ENCODE measurements at places on chromosomes 4 and X.

- DNase-seq, result no peak
Observed at GRCh38 chr4:4423706-4424498, 37.0 kb downstream of the NSG1 start.

- no peak for DNase-seq
Observed at GRCh38 chr4:84286048-84286447, 213.0 kb downstream of the NKX6-1 start.

GRCh38 chrX:109890910-109891502, 111.9 kb upstream of the TMEM164 start:
- peak; percentile 72 for DNase-seq

DNA sequence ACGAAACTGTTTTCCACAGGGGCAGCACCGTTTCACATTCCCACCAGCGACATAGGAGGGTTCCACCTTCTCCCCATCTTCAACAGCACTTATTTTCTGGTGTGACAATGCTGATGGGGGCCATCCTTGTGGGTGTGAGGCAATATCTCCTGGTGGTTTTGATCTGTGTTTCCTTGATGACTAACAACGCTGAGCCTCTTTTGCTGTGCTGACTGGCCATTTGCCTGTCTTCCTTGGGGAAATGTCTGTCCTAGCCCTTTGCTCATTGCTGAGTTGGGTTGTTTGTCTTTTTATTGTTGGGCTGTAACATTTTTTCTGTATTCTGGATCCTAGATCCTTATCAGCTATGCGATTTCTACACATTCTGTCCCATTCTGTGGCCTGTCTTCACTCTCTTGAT, 33.7 kb downstream of the ATP2B3 start:
- peak; percentile 49 for DNase-seq

- DNase-seq, result no peak
Observed at GRCh38 chrX:7073336-7073735, 74.2 kb upstream of the STS start.

GRCh38 chrX:101391831-101392230, 1.0 kb downstream of the RPL36A start:
- no peak for DNase-seq

DNA sequence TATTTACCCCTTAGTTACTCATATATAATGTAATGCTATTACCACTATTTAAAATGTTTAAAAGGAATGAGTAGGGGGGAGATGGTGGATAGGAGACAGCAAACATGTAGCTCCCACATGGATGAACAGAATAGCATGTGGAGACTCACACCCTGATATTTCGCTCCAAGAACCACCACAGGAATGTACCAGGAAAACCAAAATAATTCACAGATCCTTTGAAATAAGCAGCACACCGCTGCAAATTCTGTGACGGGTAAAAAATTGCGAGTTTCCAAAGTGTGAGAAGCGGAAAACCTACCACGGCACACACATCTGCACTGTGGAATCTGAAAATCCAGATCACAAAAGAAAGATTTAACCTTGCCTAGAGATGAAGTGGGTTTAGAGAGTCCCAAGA, 428.2 kb downstream of the TLL1 start:
- no peak for DNase-seq

GRCh38 chr4:14835708-14836425, 166.4 kb upstream of the CPEB2 start:
- DNase-seq, result no peak

GRCh38 chr4:75514949-75515612, 808 bp downstream of the THAP6 start:
- DNase-seq, result peak; percentile 9

DNA sequence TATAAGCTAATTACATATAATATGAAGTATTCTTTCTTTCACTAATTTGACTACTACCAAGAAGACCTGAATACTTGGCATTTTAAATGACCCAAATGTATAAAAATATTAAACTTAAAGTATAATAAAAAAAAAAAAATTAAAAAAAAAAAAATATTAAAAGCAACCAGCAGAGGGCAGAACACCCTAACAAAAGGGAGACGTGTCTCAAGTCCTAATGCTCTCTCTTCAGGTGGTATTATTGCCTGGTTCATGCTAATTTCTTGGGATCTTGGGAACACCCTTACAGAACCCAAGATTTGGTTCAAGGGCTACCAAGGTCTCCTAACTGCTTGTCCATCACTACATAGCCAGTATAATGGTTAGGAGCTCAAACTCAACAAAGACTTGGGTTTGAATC, 754.8 kb downstream of the RAB28 start:
- peak; percentile 48 for DNase-seq

DNA sequence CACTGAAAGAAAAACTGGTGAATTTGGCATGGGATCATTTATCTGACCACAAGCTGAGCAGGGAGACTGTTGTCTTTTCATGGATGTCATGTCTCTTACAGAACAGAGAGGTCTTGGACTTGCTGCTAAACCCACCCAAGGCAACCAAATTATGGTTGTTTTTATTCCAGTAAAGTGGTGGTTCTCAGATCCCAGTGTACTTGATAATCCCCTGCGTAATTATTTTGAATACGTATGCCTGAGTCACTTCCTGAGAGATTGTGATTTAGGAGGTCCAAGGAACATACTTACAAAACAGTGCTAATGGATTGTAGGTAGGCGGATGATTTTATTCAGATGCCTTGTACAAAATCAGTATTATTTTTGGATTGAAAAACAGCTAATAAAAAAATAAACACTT, 585.6 kb downstream of the IL1RAPL1 start:
- DNase-seq, result no peak

GRCh38 chr4:104420766-104421165, 73.9 kb downstream of the CXXC4 start:
- DNase-seq, result no peak

GRCh38 chr4:5474756-5475155, 233.6 kb downstream of the EVC2 start:
- DNase-seq, result no peak

- no peak for DNase-seq
Observed at GRCh38 chrX:19728915-19729314, 158.5 kb downstream of the SH3KBP1 start.

DNA sequence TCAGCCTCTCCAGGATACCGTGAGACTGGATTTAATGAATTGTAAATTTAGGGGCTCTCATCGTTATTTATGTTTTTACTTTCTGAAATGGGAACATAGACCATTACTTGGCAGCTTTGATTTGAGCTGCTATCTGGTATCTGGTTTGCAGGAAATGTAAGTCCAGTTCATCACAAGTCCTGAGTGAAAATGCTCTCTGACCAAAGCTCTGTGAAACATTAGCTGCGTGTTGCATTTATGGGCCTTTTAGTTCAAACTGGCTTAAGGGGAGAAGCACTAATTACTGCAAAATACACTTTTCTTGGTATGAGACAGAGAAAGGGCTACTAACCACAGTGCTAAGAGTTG, 420 bp downstream of the CC2D2A start:
- DNase-seq, result no peak

DNA sequence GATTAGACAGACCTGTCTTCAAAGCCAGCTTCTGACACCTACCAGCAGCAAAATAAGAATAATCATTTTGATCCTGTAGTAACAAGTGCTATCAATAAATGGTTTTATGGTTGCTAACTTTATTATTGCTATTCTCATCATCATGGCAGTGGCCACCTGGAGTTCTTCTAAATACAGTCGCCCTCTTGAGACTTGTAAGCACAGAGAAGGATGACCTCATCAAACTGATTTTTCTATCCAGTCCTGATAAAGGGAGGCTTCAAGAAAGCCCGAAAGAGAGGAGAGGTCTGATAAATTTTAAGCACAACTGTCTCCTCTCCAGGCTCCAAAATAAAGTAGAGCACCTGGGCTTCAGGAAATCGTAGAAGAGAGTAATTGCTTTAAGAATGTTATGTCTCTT, 286.4 kb downstream of the USP46 start:
- DNase-seq, result no peak

GRCh38 chr4:108393890-108394472, 225.2 kb upstream of the LEF1 start:
- no peak for DNase-seq

GRCh38 chrX:21004835-21005234, 369.4 kb upstream of the CNKSR2 start:
- DNase-seq, result peak; percentile 21

- no peak for DNase-seq
Observed at GRCh38 chr4:114282937-114283336, 303.5 kb upstream of the ARSJ start.

GRCh38 chrX:23857363-23857762, 50.4 kb downstream of the APOO start:
- DNase-seq, result no peak

GRCh38 chrX:153794897-153795816, 689 bp downstream of the SSR4 start:
- peak; percentile 24 for DNase-seq

Measured in AG20443 (cell line).